Left forelimb (tissue), 1 donor: ENCODE measurements at places on chromosomes 5 and 9.

- no peak for DNase-seq
Measured at GRCh38 chr5:69049151-69049550, 44.7 kb upstream of the SLC30A5 start.

GRCh38 chr5:100821751-100822150 lies 81.3 kb downstream of the ST8SIA4 start:
- no peak for DNase-seq

DNA sequence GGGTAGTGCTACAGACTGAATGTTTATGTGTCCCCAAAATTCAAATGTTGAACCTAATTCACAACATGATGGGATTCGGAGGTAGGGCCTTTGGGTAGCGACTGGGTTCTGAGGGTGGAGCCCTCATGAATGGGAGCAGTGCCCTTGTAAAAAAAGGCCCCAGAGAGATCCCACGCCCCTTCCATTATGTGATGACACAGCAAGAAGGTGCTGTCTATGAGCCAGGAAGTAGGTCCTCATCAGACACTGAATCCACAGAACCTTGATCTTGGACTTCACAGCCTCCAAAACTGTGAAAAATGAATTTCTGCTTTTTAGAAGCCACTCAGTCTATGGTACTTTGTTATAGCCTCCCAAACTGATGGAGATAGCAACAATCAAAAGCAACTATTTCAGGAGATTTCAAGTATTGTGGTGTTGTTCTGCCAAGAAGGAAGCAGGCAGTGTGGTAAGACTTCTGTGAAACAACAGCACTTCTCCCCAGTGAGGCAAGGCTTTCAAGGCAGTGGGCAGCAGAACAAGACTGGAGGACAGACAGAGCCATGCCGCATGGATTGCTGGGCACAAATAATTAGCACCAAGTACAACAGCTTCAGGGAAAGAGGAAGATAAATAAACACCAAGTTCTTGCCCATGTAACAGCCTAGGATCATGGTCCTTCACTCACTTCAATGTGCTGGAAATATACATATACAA lies 76.1 kb downstream of the OR2K2 start:
- no peak for DNase-seq

- DNase-seq, result no peak
Measured at GRCh38 chr5:150034662-150035061, 34.1 kb downstream of the HMGXB3 start.

- no peak for DNase-seq
Measured at GRCh38 chr5:23411994-23412393, 95.4 kb upstream of the PRDM9 start.

DNA sequence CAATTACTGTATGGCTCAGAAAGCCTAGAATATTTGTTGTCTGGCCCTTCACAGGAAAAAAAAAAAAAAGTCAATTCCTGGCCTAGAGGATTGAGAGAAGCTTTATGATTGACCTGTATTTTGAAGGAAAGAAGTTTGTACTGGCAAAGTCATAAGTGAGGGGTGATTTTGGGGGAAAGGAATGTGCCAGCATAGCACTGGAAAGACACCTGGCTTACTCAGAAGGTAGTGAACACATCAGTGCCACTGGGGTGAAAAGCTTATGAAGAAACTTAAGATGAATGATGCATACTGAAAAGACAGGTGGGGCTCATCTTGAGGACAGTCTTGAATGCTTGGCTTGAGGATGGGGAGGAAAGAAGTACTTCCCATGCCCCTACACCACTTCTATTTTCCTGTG lies 127.9 kb upstream of the RASA1 start:
- DNase-seq, result no peak

- DNase-seq, result no peak
Measured at GRCh38 chr5:181235323-181235688, 8.4 kb downstream of the RACK1 start.
